HFFc6 (cell line): ENCODE measurements at places on chromosomes 2 and 18. TPM values are rescaled to one million over a fixed set of nuclear protein-coding genes. Genes with fewer than 3 reads are reported as not detected.

DNA sequence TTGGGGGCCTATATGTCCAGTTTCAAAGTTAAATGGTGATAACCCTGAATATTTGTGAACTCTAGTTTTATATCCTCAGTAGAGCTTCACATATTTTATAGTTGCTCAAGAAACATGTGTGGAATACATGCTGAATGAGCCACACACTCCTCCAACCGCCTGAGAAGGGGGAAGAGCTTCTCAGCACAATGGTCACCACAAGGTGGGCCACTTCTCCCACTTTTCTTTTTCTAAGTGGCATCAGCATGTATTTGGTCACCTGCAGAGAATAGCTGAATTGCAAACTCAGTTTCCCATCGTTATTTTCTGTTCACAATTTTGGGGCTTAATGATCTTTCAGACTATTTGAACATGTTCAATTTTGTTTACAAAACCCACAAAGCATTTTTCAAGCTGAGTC is 340.5 kb downstream of the PARD3B start:
- no peak for DNase-seq

DNA sequence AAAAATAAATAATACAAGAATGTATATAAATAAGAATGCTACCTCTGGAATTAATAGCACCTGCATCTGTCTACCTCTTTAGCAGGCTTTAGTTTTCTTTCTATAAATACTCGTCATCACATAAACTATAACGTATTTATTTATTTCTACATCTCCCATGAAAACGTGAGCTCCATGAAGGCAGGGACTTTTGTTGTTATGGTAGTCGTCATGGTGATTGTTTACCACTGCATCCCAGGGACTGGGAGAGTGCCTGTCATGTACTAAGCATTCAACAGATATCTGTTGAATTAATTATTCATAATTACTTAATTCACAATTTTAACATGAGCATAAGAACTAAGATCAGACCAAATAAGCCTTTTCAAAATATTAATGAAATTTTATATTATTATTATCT is 386.6 kb downstream of the NRXN1 start:
- no peak for DNase-seq

- DNase-seq, result no peak
Observed at GRCh38 chr2:160566717-160567116, 73.1 kb upstream of the RBMS1 start.

- no peak for DNase-seq
Observed at GRCh38 chr2:156343096-156343939, 10.8 kb upstream of the NR4A2 start.

DNA sequence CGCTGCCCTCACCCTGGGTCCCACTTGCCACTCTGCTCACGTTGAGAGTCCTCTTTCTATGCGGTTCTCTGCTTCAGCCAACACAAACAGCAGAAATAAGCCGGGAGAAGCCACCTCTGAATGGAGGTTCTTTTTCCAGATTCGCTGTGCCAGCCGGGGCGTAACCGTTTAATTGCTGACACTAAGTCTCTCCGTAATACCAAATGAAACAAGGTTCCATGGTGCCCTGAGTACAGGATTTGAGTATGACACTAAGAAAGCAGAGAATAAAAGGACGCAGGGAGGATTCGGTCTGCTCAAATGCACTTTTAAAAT is 37.6 kb downstream of the CTIF start:
- no peak for DNase-seq

DNA sequence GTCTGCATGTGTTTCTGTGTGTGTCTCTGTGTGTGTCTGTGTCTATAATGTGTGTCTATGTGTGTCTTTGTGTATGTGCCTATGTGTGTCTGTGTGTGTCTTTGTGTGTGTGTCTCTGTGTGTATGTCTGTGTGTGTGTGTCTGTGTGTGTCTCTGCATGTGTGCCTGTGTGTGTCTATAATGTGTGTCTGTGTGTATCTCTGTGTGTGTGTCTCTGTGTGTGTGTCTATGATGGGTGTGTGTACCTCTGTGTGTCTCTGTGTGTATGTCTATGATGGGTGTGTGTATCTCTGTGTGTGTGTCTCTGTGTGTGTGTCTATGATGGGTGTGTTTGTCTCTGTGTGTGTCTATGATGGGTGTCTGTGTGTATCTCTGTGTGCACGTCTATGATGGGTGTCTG is 126.2 kb upstream of the GPC1 start:
- DNase-seq, result no peak

DNA sequence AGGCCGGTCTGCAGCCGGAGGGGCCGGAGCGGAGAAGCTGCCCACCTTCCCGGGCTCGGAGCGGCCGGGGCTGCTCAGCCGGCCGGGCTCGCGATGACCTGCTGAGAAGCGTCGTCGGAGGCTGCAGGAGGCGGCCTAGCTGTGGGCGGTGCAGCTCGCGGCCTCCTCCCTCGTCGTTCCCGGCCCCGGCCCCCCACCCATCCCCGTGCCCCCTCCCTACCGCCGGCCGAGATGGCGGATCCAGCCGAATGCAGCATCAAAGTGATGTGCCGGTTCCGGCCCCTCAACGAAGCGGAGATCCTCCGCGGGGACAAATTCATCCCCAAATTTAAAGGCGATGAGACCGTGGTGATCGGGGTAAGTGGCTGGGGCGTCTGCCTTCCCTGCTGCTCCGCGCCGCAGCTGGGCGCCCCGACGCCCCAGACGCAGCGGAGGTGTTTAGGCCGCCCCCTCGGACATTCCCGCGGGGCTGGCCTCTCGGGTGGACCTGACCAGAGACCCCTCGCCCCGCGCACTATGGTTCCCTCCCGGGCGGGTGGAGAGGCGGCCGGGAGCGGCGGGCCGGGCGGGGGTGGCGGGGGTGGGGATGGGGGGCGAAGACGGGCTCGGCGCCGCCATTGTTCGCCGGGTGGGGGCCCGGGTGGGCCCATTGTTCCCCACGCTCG is 492 bp downstream of the KIF5C start:
- DNase-seq, result no peak

DNA sequence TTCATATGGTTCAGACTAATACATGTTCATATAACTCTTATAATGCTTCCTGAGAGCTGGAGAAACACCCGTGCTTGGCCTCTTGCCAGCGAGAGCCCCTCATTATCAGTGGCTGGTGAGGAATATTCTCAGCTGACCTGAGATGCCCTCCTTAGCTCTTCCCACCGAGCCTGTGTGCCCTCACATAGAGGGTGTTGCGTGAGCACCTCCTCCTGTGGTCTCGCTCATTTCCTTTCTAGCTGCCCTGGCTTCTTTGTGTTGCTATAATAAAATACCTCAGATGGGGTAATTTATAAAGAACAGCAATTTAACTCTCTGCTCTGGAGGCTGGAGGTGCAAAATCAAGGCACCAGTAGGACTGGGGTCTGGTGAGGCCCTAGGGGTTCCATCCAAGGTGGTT is 80.5 kb upstream of the ALKAL2 start:
- DNase-seq, result no peak

GRCh38 chr2:215314896-215315295 is 3.0 kb downstream of the ATIC start:
- no peak for DNase-seq

- peak; percentile 58 for DNase-seq
Observed at GRCh38 chr2:190812506-190813294, 67.9 kb upstream of the GLS start.

The IL18R1 gene
- total RNA-seq, result not detected in 3 replicates

The ZNF892 gene
- 0.57 to 0.94 TPM (median 0.75 TPM) in 3 replicates for total RNA-seq

The MCM6 gene
- 21.5 to 34.4 TPM (median 32.4 TPM) in 3 replicates for total RNA-seq

The MAPK4 gene
- total RNA-seq, result not detected in 2 replicates

The ASB3 gene
- total RNA-seq, result 15.7 to 19.6 TPM (median 18.0 TPM) in 3 replicates

The HTRA2 gene
- total RNA-seq, result 29.7 to 42.6 TPM (median 35.8 TPM) in 3 replicates
